T-helper 1 cell (primary cell): ENCODE measurements at places on chromosomes 5 and 9.

DNA sequence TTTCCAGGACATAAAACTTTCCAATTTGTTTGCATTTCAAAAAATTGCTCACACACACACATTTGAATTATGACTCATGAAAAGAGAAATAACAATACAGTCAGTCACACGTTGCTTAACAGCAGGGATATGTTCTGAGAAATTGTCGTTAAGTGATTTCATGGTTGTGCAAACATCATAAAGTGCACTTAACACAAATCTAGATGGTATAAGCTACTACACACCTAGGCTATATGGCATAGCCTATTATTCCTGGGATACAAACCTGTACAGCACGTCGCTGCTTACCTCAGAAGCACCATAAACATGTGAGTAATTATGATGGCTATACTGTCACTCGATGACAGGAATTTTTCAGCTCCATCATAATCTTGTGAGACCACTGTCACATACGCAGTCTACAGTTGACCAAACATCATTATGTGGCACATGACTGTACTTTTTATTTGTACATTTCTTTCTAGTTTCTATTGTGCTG is 378.2 kb downstream of the ACTL7B start:
- DNase-seq, result no peak

- DNase-seq, result no peak
Measured at GRCh38 chr5:15585841-15586591, 86.0 kb downstream of the FBXL7 start.

DNA sequence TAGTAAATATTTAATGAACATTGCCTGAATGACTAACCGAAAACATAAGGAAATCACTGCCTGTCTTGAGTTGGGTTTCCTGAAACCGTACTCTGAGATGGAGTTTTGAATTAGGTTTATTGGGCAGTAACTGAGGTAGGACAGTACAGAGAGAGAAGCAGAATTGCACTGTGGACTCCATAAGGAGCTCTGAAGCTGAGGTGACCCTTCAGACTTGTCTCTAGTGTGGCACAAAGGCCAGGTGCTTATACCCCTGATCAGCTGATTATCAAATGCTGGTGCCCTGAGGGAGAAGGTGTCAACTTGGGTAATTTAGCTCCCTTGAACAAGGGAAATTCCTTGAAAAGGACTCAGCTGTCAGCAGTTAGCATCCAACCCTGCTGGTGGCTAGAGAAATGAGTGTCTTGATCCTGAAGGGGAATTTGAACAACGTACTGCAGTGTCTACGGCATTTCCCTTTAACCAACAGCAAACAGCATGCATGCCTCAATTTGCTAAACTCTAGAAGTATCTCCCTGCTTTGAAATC is 135.0 kb upstream of the SMARCA2 start:
- no peak for DNase-seq

- DNase-seq, result no peak
Measured at GRCh38 chr5:176564002-176564401, 14.9 kb downstream of the CDHR2 start.

- DNase-seq, result no peak
Measured at GRCh38 chr9:127049044-127049443, 73.4 kb downstream of the ANGPTL2 start.

DNA sequence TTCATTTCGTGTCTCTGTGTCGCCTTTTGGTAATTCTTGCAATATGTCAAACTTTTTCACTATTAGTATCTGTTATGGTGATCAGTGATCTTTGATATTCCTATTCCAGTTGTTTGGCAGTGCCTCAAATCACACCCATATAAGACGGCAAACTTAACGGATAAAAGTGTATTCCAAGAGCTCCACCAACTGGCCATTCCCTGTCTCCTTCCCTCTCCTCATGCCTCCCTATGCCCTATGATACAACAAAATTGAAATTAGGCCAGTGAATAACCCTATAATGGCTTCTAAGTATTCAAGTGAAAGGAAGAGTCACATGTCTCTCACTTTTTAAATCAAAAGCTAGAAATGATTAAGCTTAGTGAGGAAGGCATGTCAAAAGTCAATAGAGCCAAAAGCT is 74.8 kb downstream of the CDK5RAP2 start:
- no peak for DNase-seq

- DNase-seq, result no peak
Measured at GRCh38 chr9:134285215-134285845, 40.9 kb upstream of the RXRA start.

GRCh38 chr5:156595132-156595787 is 254.8 kb upstream of the PPP1R2B start:
- no peak for DNase-seq

- no peak for DNase-seq
Measured at GRCh38 chr5:139645430-139645871, 2.7 kb upstream of the CXXC5 start.

DNA sequence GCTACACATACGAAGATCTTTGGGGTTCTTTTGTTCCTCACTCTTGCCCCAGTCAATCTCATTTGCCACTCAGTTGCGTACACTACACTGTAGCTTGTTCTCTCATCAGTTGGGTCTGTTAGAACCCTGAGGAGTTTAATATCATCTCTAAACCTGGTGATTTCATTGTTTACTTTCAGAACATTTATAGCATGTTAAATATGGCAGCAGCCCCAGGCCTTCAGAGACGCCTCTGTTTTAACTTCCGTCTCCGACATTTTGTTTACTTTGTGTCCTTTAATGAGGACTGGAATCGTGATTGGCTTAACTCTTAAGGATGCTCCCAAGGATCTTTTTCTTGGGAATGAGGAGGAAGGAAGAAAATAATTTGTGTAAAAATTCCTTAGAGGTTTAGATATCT is 510.1 kb downstream of the NR2F1-AS1 start:
- no peak for DNase-seq

DNA sequence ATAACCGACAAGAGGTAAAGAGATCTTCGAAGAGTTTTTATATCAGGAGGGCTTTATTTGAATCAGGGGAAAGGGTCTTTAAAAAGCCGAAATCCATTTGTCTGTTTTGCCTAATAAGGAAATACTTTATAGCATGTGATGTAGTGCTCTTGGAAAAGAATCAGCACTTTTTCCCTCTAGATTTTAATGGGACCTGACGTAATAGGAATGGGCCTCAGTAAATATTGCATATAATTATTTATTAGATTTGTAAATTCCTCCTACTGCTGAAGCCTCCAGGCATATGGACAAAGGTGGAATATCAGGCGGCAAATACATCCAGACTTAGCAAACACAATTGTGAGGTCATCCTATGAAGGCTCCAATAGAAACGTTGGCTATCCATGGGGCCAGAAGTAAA is 50.9 kb downstream of the ACTBL2 start:
- DNase-seq, result no peak

DNA sequence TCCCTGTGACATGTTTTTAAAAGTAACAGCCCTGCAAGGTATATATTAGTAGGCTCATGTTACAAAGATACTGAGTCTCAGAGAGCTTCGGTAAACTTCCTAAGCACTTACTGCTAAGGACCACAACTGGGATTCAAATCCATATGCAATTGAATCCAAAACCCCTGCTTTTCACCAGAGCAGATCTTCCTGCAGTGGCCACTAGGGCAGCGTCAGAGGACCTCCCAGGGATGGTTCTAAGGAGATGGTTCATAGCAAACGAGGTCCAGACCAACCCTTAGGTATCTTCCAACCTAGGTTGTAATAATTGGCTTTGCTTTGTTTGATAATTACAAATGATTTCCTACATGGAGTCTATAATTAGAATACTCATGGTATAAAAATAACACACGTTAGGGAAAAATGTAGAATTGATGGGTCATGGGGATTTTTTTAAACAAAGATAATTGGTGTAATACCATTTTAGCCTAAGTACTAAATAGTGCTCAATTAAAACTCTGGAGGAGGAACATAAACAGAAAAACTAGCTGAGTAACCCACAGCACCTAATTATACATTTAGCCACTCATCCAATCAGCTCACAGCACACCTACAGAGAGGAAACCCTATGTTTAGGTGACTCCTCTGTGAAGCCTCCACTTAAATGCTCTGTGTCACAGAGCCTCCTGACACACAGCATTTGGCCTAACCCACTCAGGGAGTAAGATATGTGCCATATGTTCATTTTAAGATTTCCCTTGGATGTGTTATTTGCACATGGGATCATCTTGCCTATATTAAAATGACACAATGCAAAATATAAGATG is 10.0 kb upstream of the CAST start:
- DNase-seq, result no peak

DNA sequence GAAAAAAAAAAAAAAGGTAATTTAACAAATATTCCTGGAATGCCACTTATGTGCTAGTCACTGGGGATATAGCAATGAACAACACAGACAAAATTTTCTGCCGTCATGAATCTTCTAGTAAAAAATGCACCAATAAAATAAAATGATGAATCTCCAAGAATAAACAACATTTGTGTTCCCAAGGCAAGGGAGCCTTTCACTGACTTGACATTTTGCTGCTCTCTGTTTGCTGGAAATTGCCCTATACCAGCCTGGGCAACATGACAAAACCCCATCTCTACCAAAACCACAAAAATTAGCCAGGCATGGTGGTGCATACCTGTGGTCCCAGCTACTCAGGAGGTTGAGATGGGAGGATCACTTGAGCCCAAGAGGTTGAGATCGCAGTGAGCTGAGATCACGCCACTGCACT is 64.5 kb upstream of the ERBIN start:
- no peak for DNase-seq

DNA sequence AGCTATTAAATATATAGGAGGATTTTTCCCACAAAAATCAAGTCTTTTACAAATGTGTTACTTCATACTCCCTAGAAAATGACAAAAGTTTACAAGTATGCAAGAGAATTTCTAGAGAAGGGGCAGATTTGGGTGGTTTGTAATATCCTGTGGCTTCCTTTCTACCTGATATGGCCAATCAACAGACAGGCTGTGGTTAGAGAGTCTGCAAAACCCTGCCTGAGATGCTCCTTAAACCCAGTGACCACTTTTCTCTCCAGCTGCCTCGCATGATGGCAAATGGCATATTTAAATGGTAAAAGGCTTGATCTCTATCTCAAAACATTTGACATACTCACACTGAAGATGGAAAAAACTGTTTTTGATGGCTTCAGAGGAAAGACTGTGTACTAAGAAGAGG is 550.1 kb upstream of the ZNF462 start:
- DNase-seq, result no peak

DNA sequence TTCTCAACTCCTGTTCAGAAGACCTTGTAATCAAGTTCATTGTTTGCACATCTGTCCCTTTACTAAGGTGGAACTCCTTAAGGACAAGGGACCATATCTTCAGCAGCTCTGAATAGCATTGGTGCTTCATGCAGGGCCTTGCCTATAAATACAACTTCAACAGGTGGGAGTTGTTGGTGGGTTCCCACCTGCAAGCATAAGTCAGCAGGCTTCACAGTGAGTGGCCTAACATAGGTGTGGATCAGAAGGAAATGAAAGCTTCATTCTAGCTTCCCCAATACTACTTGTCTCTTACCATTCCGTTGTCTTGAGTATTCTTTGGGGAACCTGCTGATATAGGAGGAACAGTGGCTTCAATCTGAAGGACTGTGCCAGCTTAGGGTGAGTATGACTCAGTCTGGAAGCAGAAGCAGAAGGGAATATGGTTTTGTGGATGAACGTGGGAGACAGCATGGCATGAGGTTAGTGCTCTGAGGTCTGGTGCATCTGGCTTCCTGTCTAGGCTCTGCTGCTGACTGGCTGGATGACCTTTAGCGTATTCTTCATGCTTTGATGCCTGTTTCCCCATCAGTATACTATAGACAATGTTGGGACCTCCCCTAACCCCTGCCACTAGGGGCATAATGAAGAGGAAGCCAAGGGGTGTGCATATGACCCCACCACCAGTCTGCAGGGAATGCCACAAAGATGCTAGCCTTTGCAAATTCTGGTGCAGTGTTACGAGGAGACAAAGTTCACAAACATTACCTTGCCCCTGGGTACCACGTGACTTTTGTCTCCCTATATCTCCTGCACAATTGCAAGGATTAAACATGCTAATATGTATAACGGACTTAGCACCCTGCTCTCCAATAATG is 192.3 kb downstream of the PALM2AKAP2 start:
- no peak for DNase-seq

- DNase-seq, result no peak
Measured at GRCh38 chr5:133256276-133256675, 204.5 kb downstream of the HSPA4 start.

DNA sequence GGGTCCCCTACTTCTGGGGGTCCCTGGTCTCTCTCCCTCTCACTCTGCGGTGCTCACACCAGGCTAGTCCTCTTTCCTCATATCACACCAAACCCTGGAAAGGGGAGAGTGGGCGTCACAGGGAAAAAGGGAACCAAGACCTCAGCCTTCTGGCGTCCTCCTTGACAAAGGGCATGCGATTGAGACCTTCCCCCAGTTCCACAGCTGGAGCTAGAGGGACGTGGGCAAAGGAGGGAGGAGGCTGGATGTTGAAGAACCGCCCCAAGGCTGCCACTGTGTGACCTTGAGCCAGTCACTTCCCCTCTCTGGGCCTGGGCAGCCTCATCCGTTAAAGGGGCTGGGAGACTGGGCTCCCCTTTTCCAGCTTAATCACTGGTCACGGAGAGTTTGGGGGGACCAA is 18.5 kb upstream of the TOR2A start:
- no peak for DNase-seq

DNA sequence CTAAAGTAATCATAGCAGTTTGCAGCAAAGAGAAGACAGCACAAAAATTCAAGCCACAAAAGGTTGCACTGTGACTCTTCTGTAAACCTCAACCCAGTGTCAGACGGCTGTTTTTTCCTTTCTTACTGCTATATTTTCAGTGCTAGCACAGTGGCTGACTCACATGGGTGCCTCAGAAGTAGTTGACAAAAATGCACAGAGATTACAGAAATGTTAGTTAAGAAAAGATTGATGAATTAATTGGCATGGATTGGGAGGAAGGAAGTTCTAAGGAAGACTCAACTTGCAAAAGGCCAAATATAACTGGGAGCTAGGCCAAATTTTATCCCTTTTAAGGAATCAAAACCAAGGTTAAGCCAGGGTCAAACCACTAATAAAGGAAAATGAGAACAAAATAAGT is 43.7 kb upstream of the ITGA1 start:
- DNase-seq, result peak; percentile 87

DNA sequence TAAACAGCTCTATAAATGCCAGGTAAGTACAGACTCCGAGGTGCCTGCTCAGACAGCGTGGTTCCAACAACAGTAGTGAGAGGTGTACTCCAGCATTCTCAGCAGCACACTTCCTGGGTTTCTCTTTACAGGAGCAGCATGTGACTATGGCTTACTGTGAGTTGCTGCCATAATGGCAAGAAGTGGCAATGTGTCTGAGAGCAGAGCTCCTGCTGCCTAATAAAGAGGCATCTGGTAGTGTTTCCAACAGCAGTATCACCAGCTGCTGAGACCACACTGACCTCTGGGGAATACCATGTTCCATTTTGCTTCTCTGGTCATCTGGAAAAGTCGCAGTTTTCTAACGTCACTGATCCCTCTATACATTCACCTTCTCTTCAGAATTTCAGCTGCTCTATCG is 398.2 kb downstream of the SLCO4C1 start:
- no peak for DNase-seq

DNA sequence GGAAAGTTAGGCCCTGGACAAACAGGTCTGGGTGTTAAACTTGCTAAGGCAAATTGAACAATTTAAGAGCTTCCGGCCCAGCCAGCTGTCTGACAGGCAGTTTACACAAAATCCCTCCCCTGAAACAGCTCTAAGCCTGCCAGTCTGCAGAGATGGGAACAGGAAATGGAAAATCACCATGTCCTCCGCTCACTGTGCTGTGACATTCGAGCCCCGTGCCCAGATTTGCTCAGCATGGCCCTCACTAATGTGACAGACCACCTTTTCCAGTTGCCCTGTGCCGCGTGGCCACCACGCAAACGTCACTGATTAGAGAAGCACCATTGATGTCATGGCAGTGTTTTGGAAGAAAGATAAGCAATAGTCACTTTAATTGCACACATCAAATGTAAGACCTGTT is 41.0 kb downstream of the CCNJL start:
- DNase-seq, result no peak

GRCh38 chr9:121691890-121692289 is 40.5 kb downstream of the DAB2IP start:
- DNase-seq, result no peak
